ENCODE measurements at places on chromosomes 5 and 9. TPM values are rescaled to one million over a fixed set of nuclear protein-coding genes. Genes with fewer than 3 reads are reported as not detected.

SUSD3 gene
- total RNA-seq: 6.7 TPM

ARHGEF37 gene
- 36.4 TPM for total RNA-seq

CLPTM1L gene
- 101 TPM for total RNA-seq

SYNPO gene
- total RNA-seq: 8.5 TPM

ARHGEF28 gene
- 37.7 TPM for total RNA-seq

ARL10 gene
- 6.1 TPM for total RNA-seq

ANGPTL2 gene
- total RNA-seq: 18.1 TPM

APBA1 gene
- total RNA-seq: 4.9 TPM

DNA sequence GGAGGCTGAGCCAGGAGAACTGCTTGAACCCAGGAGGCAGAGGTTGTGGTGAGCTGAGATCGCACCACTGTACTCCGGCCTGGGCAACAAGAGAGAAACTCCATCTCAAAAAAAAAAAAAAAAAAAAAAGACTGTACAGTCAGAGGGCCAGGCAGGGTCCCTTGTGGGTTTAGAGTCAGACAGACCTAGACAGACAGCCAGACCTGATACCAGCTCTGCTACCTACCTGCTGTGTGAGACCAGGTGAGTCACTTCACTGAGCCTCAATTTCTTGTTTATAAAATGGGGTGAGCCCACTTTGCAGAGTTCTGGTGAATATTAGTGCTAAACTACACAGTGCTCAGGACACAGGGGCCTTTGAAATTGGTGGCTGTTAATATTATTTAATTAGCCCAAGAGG, 19.7 kb downstream of the TRIM14 start:
- DNase-seq: no peak

- no peak for DNase-seq
Measured at GRCh38 chr5:7650755-7651154, 200.2 kb downstream of the CFAP90 start.

GRCh38 chr5:168106008-168106761, 185.3 kb upstream of the WWC1 start:
- DNase-seq: no peak

DNA sequence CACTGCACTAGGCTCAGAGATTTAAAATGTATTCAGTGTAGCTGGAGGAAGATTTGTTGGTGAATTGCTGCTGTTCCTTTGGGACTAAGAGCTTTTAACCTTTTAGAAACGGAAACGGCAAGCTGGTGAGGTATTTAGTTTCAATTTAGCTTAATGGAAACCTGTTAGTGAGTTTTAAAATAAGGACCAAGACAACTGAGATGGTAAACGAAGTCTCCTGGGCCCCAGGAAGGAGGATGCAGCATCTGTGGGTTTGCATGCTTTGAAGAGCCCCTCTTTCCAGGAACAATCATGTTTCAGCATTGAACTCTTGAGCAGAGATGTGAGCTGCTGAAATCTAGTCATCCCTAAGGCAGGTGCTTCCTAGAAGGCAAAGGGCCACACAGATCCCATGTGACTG, 16.5 kb downstream of the DNAI1 start:
- no peak for DNase-seq

DNA sequence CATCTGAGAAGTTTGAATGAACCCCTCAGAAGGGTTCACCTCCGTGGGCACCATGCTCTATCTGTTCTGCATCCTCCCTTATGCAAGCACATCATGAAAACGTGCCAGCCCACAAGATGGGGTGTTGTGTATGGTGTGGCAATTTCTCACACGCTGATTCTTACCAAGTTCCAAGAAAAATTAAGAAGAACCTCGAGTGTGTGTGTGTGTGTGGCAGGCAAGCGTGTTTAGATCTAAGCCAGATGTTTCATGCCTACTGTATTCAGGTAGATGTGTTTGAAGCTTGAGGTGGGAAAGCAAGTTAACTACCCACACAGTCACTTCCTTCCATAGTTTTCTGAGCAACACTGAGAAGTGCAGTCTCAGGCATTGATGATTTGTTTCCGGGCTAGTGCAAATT, 77.7 kb upstream of the GNA14 start:
- DNase-seq: no peak

- no peak for DNase-seq
Measured at GRCh38 chr9:27659001-27659400, 85.7 kb upstream of the C9orf72 start.

DNA sequence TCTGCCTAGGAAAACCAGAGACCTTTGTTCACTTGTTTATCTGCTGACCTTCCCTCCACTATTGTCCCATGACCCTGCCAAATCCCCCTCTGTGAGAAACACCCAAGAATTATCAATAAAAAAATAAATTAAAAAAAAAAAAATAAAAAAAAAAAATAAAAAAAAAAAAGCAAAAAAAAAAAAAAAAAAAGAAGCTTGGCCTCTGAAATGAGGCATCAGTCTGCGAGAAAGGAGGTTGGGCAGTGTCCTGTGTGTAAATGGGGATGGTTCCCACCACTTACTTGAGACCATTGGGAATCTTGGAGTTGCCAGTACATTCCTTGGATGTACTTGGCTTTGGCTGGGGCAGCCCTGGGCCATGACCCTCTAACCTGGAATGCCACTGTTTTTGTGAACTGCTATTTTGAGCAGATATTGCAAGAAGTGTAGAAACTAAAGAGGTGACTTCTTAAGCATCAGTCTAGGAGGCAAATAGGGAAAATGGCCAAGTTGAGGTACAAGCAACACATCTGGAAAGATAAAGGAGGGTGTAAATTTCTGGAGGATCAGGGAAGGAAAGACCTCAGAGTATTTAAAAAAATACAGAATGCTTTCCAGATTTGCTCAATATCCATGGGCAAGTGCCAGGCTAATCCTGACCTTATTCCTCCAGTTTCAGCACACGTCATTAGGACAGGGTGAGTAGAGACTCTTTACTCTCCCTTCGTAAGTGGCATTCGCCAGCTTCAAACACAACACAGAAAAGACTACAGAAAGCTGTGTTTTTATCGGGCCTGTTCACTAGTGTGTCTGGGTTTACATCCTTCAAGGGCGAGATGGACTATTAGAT, 58.1 kb downstream of the HSPA4 start:
- no peak for DNase-seq

DNA sequence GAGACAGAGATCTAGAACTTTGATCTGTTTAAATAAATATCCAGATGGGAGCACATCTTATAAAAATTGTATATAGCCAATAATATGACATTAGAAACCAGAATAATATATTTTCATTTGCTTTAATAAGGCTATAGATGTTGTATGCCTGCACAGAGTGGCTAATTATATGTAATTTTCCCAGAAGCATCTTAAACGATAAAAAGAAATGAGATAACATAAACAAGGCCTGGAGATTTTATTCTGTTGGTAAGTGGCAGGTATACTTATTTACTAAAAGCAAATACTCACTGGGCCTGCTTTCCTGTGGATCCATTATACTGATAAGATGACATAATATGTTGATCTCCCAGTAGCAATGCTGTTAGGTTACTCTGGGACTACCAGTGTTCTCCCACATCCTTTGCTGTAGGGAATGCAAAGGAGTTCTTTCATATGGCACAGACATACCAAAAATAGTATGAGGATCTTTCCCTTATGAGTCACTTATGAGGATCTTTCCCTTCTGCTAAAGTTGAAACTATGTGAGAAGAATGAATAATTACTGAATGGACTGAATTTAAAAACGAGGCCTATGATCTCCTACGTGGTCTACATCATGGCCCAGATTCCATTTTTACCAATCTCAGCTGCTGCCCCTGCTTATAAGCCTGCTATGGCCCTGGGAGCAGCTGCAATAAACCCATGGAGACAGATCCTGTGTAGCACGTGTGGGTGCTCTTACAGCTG, 112.1 kb downstream of the NUDT12 start:
- DNase-seq: no peak

DNA sequence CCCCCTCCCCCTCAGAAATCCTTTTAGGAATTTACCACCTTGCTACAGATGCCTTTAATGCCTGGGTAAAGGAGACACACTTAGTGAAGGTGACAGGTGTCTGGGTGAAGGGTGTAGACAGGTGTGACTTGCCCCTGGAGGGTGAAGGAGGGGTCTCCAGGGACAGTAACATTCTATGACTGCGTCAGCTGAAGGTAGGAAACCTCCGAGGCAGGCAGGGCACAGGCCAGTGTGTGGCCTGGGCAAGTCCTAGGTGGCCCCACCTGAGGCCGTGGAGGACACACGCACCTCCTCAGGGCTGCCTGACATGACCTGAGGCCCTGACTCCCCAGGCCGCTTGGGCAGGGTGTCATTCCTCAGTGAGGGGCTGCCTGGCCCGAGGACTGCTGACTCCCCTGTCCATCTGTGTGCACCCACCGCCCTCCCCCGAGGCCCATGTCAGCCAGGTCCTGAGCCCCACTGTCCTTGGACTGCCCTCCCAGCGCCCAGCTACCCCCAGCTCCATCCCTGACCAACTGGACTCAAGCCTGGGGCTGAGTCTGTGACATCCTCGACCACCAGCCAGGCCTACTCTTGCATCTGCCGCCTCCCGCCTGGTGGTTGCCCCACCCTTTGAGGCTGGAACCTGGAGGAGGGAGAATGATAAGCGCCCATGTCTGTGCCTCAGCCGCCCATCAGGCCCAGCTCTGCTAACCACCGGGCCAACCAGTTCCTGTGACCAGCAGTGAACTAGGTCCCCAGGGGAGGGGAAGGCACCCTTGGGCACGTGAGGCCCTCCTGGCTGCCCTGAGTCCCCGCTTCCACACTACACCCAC, 18.4 kb downstream of the CARD19 start:
- DNase-seq: no peak

- no peak for DNase-seq
Measured at GRCh38 chr5:38051711-38052511, 206.4 kb upstream of the EGFLAM start.

All from lower leg skin (tissue), 4 donors.